ENCODE measurements at places on chromosomes 6 and 20.

GRCh38 chr6:31791324-31792089 is 4.0 kb downstream of the VARS1 start:
- DNase-seq: no peak

GRCh38 chr6:105608711-105609374 is 206.0 kb upstream of the PREP start:
- DNase-seq: no peak

DNA sequence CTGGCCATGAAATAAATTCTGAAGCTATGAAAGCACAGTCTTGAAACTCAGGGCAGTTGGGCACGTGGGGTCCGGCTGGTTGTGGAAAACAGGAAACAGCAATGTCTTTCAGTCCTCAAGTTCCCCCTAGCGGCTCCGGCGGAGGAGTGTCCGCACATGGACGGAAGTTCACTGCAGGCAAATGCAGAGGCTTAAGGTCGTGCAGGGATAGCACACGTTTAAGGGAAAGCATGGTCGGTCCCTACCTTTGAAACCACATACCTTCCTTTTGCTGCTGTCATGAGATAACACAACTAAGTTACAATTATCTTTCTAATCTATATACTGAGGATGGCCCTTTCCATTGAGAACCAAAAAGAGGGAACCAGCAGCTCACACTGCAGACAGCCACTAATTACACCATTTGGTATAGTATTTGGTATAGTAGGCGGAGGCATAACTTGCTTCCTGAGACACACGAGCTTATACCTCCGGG is 52.6 kb upstream of the NFATC2 start:
- DNase-seq: peak; percentile 29

DNA sequence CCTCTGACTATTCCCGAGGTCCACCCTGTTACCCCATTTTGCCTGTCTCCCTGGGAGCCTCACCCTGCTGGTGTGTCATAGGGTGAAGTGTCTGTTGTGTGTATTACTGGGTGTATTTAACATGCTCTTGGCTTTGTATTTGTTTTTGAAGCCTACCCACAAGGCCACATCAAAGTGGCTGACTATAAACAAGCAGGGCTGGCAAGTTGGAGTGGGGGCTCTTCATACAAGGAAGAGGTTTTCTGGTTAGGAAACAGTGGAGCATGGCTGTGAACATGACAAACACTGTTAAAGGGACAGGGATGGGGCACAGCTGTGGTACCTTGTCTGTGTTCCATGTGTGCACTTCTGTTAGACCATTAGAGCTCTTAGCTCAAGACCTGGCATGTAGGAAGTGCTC is 26.3 kb downstream of the HECA start:
- DNase-seq: peak; percentile 78

- no peak for DNase-seq
Measured at GRCh38 chr20:49381558-49382493, 100.6 kb downstream of the KCNB1 start.

- no peak for DNase-seq
Measured at GRCh38 chr6:135701426-135701825, 150.1 kb upstream of the PDE7B start.

DNA sequence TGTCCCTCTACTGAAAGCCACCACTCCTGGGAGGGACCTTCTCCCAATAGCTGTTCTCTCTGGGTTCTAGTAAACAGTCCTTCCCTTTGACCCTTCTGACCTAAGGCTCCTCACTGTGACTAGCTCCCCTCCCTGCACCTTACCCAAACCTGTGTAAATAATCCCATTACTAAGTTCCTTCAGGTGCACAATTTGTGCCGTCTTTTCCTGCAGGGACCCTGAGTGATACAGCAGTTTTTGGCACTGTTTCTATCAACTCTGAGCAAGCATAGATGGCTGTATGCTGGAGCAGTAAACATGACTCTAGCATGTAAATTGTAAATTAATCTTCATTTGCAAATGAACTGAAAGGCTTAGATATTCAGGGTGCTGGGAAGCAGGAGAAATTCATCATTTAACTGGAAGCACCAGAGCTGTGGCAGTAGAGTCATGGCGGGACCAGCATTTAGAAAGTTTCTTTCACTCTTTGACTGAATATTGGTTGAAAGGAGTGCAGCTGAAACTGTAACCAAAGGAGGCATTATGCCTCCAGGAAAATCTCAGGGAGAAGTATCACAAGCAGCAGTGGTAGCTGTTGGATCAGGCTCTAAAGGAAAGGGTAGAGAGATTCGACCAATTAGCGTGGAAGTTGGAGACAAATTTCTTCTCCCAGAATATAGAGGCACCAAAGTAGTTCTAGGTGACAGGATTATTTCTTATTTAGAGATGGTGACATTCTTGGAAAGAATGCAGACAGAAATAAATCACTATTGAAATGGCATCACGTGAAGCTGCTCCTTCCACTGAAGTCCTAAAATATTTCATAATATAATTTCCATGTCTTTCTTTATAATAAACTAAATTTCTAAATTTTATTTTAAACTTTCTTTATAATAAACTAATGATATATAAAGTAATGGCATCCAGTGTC is 117.8 kb downstream of the TCP11 start:
- no peak for DNase-seq

GRCh38 chr6:13484138-13484708 is 3.2 kb downstream of the GFOD1 start:
- DNase-seq: no peak

Measured in T-helper 22 cell (primary cell).